ENCODE measurements at places on chromosomes 13 and 19.

DNA sequence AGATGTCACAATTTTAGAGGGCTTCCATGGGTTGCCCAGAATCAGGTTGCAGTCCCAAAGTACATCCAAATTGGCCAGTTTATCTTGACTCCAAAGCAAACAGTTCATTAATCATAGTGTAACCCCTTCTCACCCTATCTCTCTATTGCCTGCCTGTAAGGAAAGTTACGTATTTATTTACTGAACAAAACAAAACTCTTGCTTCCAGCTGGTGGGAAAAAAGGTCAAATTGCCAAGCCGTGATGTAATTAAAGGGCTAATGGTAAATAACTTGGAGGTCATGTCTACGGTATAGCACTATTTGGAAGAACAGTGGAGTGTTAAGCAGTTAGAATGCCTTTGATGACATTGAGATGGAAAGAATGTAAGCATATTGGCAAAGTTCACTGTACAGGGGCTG, 214.0 kb downstream of the DLEU7 start:
- DNase-seq, result no peak

GRCh38 chr13:84864341-84864740, 934.9 kb downstream of the SLITRK6 start:
- DNase-seq, result no peak

- DNase-seq, result no peak
These were observed 2.0 kb downstream of the MISP start for GRCh38 chr19:752652-753517.

GRCh38 chr19:28397306-28397705, 815.6 kb downstream of the UQCRFS1 start:
- DNase-seq, result no peak

GRCh38 chr13:34207334-34207733, 389.4 kb downstream of the RFC3 start:
- no peak for DNase-seq

GRCh38 chr19:46365561-46365960, 18.7 kb downstream of the PPP5C start:
- DNase-seq, result no peak

GRCh38 chr13:21336609-21337349, 122.3 kb downstream of the ZDHHC20 start:
- no peak for DNase-seq

GRCh38 chr13:112179995-112180394, 113.0 kb downstream of the SOX1 start:
- DNase-seq, result no peak
